Activated CD4-positive, CD25-positive, alpha-beta regulatory T cell treated with anti-CD3 and anti-CD28 coated beads, Interleukin-2, amount 50 U/mL, for 24 hours (primary cell): ENCODE measurements at places on chromosomes 7 and 10.

GRCh38 chr10:101708073-101708472 lies 13.1 kb upstream of the FBXW4 start:
- ATAC-seq = no peak

GRCh38 chr10:60384011-60384410 lies 5.7 kb downstream of the ANK3 start:
- no peak for ATAC-seq

- no peak for ATAC-seq
Observed at GRCh38 chr10:120278069-120278468, 179.0 kb upstream of the PLPP4 start.

GRCh38 chr7:44678471-44679179 lies 70.0 kb upstream of the ZMIZ2 start:
- no peak for ATAC-seq

DNA sequence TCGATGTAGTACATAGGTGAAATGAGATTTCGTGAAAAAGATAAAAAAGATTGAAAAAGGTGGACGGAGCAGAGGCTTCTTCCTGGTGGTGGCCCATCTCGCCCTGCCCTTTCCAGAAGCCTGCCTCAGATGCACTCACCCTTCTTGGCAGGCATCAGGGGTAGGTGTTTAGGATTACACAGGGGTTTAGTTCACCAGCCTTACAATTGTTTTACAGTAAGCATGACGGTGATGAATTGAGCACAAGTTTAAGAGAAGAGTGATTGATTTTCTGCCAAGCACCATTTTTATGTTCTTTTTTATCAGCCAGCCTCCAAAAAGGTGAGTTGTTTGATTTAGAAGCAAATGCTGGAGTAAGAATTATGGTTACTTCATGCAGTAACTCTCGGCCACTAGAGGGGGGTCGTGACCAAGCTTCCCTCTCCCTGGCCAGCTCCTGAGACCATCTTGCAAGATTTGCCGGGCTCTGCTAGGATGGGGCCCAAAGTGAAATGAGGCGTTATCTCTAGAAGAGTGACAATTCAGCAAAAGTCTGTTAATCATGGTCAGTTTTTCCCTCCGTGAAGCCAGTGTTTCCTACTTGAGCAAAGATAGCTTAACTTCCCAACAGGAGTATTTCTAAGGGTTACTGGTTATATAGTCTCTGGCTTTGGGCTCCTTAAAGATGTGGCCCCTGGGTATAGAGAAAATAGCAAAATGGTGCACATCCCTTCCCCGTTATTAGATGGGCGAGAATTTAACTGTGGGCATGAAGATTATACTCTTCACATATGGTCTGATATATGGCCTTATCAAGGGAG lies 228.8 kb downstream of the BMPER start:
- no peak for ATAC-seq
